ENCODE measurements at places on chromosomes 13 and 19. TPM values are rescaled to one million over a fixed set of nuclear protein-coding genes. Genes with fewer than 3 reads are reported as not detected.

DNA sequence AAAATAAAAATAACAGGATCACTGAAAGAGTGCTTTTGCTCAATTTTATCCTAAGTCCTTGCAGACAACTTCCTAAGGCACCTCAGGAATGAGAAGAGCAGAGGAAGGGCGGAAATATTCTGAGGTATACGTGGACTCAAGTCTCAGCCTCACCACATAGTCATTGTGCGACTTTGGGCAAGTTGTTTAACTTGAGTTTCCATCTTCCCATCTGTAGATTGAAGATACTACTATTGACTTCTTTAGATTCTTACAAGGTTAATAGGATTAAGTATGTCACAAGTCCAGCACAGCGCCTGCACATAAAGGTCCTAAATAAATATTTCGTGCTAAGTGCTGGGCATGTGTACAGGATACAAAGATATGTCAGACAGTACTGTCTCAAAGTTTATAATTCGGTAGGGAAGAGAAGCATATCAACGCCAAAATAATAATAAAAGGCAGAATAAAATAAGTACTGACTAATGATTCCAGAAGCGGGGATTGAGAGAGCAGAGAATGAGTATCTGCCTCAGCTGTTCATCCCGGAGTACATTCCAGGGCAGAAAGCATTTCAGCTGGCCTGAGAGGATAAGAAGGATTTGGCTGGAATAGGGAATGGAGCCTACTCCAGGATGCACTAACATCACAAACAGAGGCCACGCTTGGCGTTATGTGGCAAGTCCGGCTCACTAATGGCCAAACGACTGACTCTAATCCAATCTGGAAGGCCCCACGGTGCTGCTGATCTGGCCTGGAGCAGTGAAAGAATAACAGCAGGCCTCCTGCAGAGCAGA, 139.7 kb downstream of the FLT1 start:
- no peak for DNase-seq

DNA sequence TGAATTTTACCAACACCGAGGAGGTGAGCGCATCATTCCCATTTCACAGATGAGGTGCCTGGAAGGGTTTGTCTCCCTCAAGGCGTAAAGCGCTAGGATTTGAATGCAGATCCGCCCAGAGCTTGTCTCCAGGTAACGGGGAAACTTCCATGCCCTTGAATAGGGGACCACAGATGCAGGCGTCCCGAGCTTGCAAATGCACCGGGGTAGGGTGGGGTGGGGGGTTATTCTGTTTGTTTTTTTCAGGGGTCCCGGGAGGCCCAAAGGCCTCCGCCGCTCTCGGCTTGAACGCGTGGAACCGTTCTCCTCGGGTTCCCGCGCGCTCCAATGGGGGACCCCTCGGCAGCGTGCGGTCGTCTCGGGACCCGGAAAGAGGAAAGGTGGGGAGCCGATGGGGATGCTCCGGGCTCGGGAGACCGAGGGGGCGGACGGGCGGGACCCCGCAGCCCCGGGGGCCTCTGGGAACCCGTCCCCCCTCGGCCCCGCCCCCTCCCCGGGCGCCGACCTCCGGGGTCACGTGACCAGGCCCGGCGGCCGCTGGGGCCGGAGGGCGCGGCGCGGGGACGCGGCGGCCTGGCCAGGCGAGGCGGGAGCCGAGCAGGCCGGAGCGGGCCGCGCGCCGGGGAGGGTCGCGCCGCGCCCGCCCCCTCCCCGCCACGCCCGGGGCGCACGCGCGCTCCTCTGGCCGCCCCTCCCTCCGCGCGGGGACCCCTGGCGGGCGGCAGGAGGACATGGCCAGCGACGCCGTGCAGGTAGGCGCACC, at the start of gene PKN1:
Gene PKN1, plus strand, starts transcription at position 516 of the 763 bp plus-strand sequence. Its CDS starts 216 bp downstream, at position 732.
- DNase-seq, result no peak

GRCh38 chr13:97125810-97126738, 96.1 kb upstream of the MBNL2 start:
- DNase-seq, result no peak

Gene PODNL1
- not detected for total RNA-seq

Gene ADGRE1
- not detected for total RNA-seq
